ENCODE measurements at places on chromosomes 5 and 9.

DNA sequence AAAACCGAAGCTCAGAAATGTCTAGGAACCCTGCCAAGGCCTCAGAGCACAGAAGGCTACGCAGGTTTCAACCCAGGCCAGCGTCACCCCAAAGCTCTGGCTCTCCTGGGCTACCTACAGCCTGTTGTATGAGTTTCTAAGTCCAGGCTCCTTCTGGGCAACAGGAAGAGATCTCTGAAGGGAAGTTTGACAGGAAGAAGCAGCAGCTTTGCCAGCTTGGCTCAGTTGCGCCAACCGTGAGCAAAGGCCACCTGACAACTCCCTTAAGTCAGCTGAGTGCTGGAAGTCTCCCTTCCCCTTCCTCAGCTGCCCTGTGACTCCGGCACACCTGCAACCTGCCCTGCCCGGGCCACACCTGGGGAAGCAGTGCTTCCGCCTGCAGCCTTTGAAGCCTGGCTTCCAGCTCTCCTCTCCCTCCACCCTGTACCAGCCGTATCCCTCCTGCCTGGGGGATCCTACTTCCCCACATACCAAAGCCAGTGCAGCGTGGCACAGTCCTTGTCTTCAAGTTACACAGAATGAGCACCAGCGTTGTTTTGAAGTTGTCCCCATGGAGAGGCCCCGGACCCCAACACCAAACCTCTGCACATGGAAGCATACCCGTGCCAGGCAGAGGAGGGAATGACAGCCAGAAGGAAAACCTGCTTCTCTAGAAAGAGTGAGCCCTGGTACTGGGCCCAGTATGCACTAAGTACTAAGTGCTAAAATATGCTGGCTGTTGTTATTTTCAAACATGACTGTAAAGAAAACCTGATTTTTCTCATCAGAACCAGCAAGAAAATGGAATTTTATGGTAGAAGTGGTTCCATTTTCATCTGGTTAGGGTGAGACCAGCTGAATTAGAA lies 36.5 kb downstream of the SHB start:
- DNase-seq: no peak

DNA sequence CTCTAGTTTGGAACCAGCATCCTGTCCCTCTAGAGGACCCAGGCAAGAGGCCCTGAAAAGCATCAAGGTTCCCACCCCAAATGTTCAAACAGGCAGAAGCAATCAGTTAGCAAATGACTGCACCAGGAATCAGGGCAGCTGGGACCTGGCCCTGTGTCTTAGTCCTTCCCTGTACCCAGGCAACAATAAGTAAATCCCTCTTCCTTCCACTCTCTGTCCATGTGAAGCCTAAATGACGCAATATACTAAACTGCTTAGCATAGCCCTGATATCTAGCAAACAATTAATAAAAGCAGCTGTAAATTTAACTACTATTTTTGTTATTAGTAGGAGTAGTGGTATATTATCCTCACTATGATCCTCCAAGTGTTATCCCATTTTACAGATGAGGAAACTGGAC lies 13.2 kb upstream of the ADRA1B start:
- peak; percentile 26 for DNase-seq

DNA sequence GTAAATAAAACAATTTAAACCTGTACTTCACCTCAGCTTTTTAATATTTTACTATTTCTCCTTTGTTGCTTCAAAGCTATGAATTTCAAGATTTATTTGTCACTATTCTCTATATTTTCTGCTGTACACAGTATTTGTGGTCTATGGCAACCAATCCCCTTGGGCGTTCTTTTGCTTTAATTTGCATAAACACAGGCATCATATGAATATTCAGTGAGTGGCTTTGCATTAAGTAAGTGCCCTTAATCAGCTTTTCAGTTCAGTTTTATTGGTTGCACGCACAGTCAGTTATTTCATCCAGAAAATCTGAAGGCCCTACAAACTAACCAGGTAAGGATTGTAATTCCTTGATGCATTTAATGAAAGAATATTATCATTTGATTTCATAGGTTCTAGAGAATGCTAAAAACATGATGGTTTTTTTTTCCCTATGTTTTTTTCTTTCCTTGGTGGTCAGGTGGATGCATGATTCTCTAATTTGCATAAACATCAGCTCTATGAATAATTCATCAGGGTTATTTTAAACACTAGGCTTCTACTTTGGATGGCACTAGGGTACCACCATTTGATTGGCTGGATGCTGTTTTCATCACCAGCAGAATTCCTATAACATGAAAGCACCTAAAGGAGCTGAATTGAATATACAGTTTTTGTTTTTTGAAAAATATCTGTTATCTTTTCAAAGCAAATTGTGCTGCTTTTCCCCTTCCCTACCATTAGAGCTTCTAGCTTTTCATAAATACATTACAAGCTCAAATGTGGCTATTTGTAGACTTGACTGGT lies 249.2 kb upstream of the CCNH start:
- no peak for DNase-seq

DNA sequence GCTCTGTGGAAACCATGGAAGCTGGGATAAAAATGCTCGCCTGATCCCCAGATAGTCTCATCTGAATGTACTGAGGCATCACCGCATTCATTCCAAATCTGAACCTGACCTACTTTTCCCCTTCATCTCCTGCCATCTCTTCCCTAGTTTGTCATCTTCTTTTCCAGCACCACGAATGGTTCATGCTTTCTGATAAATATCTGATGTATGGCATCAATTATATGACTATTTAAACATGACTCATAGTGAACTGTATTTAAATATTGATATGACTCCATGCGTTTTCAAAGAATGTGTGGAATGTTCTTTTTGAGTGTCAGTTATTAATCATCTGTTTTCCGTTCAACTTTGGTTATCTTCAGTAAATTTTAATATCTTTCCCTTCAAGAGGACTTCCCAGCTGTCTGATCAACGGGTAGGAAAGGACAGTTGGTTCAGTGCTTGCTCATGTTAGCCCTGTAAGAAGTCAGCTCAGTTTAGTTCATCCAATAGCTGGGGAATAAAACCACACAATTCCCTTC lies 21.1 kb downstream of the BASP1 start:
- peak; percentile 96 for DNase-seq

DNA sequence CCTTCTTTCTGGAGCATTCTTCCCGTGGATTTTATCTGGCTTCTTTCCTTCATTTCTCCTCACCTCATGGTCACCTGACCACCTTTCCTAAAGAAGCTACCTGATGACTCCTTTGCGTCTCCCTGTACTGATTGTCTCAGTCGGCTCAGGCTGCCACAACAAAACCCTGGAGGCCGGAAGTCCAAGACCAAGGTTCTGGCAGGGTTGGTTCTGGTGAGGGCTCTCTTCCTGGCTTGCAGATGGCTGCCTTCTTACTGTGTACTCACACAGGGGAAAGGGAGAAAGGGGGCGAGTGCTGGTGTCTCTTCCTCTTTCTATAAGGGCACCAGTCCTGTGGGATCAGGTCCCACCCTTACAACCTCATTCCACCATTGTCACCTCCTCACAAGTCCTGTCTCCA lies 140.0 kb downstream of the SYK start:
- no peak for DNase-seq

DNA sequence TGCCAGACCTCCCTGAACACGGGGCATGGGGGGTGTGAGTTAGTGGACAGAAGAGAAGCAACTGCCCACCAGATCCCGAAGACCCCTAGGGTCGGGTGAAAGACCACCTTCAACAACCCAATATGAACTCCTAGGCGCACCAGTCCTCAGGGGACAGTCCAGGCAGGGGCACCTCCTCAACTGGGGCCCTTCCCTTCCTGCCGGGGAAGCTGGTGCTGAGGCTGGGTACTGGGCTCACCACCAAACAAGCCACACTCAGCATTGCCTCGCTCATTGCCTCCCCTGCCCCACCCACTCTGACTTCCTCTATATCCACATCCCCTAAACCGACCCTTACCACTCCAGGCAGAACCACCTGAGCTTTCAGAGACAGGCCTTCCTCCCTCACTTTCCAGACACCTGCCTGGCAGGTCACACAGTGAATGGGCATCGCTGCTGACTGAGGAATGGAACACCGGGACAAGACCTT lies 42.5 kb downstream of the SEMA4D start:
- no peak for DNase-seq
